ENCODE measurements at places on chromosomes 6 and 20.

DNA sequence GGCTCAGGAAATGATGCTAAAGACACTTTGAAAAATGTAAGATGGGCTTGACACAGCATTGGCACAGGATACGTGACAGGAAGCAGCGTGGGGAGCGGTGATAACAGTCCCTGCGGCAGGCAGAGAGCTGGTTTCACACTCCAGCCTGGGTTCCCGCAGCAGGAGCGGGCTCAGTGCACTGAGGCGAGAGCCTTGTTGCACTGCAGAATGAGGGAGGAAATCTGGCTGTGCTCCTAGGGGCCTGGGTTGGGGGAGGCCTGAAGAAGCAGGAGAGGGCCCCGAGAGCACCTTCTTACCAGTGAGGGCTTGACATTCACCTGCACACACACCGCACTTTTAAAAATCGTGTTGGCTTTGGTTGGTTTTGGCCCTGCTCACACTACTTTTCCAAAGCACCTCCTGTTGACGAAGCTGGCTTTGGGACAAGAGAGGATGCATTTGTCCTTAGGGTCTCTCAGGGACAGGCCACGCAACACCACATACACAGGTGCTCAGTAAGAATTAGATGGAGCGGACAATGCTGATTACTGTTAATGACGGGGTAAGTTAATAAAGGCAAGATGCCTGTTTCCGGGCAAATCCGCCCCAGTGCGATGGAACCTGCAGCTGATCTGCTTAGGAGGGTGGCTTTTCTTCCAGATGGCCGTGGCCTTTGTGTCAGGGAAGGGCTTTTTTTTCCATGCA, 49.4 kb upstream of the ARMC2 start:
- DNase-seq = no peak

GRCh38 chr20:32495217-32495565, 89.9 kb downstream of the NOL4L start:
- peak; percentile 79 for DNase-seq

- DNase-seq = peak; percentile 57
Observed at GRCh38 chr6:24982231-24982630, 46.5 kb upstream of the RIPOR2 start.

DNA sequence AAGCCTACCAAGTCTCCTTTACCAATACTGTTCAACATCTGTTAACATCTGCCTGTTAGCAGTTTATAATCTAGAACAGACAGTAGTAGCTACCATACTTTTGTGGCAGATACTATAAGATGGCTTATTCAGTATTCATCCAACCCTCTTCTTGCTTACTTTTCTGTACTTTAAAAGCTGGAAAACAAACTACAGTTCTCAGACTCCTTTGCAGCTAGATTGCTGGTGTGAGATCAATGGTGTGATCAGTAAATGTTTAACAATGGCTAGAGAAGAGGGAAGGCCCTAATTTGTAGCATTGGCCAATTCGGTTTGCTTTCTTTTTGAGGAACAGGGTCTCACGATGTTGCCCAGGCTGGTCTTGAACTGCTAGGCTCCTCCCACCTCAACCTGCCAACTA, 3.5 kb upstream of the REV3L start:
- DNase-seq = no peak

- no peak for DNase-seq
Observed at GRCh38 chr6:132133736-132134445, 182.7 kb upstream of the CCN2 start.

DNA sequence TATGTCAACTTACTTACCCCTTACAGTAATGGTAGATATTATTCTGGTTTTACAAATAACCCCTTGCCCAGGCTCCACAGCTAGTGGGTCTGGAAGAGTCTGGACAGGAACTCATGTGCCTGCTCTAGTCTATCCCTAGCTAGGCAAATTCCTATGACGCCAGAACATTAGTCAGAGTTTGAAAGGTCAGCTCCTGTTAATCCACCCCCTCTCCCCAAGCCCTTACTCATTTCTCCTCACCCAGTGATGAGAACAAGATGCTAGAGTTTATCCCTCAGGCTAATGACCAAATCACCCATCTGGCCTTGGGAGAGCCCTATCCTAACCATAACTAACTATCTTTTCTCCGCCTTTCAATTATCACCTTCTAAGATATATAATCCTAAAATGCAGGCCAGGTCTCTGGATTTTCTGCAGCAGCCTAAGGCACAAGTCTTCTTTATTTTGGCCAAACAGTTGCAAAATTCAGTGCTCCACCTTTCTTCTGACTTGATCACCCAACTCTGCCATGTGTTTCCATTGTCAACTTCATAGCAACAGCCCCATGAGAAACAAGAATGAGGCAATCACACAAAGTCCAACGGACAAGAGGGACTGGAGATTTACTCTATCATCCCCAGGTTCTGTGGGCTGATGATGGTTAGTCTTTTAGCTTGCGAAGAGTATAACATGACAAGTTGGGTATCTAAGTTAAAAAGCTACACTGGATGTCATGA, 113.3 kb downstream of the TASP1 start:
- peak; percentile 94 for DNase-seq

GRCh38 chr20:23971310-23971709, 17.3 kb downstream of the GGTLC1 start:
- no peak for DNase-seq

DNA sequence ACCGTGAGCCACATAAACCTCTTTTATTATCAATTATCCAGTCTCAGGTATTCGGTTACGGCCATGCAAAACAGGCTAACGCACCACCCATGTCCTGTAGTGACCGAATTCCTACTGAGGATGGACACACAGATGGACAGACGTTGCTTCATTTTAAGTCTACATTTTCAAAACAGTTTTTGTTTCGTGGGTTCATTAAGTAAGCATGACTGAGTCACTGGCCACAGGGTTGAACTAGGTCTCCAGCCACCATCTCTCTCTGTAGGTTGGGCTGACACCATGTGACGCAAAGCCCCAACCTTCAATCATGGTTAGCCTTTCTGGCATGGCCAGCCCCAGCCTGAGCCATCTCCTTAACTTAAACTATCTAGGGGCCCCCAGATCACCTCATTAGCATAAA, 110.0 kb upstream of the SLC22A23 start:
- peak; percentile 89 for DNase-seq

GRCh38 chr20:31836853-31837608, 8.4 kb downstream of the FOXS1 start:
- no peak for DNase-seq

DNA sequence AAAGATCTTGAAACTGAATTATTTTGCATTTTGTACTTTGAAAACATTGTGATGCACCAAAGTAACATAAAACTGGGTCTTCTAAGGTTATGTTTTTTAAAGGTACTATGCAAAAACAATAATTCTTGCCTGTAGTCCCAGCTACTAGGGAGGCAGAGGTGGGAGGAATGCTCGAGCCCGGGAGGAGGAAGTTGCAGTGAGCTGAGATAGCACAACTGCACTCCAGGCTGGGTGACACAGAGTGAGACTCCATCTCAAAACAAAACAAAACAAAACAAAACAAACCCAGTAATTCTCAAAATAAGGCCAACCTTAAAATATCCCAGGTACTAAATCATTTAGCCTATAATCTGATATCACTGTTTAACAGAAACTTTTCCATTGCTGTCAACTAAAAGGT, 269.6 kb downstream of the KHDC1L start:
- peak; percentile 23 for DNase-seq

DNA sequence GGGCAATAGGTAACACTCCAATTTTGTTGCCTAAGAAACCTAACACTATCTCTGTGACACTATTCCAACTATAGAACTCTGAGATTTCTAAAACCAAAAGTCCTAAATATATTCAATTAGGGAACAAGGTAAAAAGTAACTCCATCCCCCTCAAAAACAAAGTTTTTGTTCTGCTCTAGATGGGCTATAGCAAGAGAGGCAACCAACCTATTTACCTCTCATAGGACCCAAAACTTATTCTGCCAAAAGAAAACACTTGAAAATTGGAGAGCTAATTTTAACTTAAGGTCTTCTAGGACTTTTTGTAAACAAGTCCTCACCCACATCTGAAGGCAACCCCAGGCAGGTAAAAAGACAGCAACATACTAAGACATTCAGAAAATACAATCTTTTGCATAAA, 7.7 kb downstream of the RBM39 start:
- DNase-seq = no peak

DNA sequence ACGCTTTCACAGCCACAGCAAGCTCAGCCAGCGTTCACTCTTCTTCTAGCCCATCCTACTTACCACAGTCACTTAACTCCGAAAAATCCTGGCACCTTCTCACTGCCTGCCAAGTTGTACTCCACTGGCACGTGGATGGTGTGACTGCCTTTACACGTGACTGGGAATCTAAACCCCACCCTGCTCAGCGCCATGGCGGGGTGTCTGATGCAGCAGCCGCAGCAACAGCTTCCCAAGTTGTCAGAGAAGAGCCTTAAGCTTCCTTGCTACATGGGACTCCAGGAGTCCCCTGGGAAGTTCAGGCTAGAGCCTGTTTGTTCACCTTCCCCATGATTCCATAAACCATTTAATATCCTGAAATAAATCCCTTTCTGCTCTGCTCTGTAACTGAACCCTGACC, 61.9 kb upstream of the FOXC1 start:
- DNase-seq = no peak

DNA sequence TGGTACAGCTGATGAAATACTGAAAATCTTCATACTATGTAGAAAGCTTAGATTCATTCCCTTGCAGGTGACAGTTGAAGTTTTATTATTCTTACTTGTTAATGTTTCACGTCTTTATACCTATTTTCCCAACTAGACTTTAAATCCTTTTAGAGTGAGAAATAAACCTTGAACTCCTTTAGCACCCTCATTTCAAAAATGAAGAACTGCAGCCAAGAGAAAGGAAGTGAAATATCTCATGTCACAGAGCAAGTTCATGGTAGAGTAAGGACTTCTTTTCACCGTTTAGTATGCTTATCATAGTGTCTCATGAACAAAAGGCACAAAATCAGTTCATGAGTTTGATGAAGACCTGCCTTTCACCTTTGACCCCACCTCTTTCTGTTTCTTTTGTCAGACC, 38.5 kb downstream of the ORC3 start:
- DNase-seq = no peak

GRCh38 chr6:168095716-168096250, 16.8 kb upstream of the FRMD1 start:
- DNase-seq = no peak

- DNase-seq = no peak
Observed at GRCh38 chr6:43744931-43745727, 24.9 kb upstream of the VEGFA start.

- DNase-seq = no peak
Observed at GRCh38 chr20:52054123-52054522, 137.5 kb downstream of the ZFP64 start.

- DNase-seq = peak; percentile 65
Observed at GRCh38 chr6:42766163-42766670, 15.6 kb upstream of the BICRAL start.

DNA sequence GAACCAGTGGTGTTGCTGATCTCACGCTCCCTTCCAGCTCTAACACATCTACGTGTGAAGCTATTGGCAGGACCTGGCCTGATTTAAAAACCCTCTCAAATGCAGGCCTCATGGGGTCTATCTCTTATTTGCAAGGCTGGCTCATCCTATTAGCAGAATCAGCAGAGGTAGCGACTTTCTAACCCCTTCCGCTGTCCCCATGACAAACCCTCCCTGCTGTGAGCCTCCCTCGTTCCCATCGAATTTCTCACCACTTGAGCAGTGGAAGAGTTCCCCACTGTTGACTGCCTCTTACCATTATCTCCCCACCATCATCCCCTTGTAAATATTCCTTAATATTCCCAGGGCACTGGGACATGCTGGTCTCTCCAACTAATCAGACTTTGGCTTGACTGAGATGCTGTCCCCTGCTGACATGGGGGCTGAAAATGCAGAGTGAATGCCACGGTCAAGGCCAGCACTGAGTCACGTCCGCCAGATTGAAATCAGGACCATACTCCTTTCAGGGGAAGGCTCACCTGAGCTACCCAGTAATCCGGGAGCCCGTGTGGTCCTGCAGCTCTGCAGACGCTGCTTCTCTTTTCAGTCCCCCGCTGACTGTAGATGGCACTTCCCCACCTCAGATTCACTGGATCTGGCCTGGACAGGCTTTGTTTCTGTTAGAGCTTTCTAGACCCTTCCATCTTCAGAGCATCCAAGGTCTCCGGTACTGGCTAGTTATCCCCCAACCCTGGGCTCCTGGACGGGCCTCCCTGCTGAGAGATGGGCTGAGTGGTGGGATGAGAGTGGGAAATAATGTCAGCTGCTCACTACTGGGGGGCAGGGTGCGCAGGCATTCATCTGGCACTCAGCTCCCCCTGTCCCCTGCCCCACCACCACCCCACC, 23.1 kb downstream of the AAR2 start:
- DNase-seq = no peak

DNA sequence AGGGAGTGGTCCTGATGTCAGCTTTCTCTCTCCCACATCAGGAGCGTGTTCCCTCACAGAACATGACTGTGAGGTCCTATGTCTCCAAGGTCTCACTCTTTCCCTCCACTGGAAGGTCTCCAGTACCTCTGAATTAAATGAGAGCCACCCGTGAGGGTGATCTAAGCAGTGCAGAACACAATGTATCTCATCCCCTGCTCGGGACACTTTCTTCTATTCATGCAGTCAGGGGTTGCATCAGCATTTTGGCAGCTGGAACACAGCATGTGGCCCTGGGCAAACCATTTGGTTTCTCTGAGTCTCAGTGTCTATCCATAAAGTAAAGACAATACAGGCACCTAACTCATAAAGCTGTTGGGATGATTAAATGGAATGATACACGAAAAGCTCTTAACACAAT, 34.2 kb downstream of the MAFB start:
- no peak for DNase-seq

- DNase-seq = no peak
Observed at GRCh38 chr20:905396-905961, 10.7 kb downstream of the ANGPT4 start.

DNA sequence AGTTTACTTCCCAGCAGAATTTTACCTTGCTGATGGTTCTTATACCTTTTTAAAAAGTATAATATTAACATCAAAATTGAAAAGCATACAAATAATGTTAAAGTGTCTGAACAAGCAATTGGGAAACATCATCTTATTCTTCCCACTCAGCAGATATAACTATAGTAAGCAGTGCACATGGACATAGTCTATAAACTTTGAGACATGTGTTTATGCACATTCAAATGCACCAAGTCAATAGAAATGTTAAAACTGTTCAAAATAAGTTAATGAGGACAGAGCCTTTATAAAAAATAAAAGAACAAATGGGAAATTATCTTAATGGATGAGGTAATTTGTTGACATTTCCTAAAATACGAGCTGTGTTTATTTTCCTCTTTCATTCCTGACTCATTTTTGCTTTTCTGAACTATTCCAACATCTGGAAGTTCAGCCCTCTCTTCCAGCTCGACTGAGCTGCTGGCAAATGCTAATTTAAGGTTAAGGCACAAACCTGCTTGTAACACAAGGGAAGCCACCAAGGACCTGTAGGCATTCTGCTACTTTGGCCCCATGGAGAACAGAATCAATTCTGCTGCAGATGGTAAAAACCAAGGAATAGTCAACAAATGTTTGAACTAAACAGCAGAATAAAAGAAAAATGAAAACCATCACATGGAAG, 110.3 kb upstream of the MAP3K4 start:
- DNase-seq = no peak

- DNase-seq = no peak
Observed at GRCh38 chr20:63259734-63260460, 5.6 kb upstream of the NKAIN4 start.
